ENCODE measurements at places on chromosomes 4 and X.

- DNase-seq = no peak
Observed at GRCh38 chrX:153782313-153782712, 1.5 kb downstream of the SRPK3 start.

GRCh38 chr4:74504212-74504611, 59.3 kb downstream of the AREG start:
- peak; percentile 36 for DNase-seq

- DNase-seq = peak; percentile 87
Observed at GRCh38 chr4:153486281-153487151, 20.4 kb downstream of the TMEM131L start.

DNA sequence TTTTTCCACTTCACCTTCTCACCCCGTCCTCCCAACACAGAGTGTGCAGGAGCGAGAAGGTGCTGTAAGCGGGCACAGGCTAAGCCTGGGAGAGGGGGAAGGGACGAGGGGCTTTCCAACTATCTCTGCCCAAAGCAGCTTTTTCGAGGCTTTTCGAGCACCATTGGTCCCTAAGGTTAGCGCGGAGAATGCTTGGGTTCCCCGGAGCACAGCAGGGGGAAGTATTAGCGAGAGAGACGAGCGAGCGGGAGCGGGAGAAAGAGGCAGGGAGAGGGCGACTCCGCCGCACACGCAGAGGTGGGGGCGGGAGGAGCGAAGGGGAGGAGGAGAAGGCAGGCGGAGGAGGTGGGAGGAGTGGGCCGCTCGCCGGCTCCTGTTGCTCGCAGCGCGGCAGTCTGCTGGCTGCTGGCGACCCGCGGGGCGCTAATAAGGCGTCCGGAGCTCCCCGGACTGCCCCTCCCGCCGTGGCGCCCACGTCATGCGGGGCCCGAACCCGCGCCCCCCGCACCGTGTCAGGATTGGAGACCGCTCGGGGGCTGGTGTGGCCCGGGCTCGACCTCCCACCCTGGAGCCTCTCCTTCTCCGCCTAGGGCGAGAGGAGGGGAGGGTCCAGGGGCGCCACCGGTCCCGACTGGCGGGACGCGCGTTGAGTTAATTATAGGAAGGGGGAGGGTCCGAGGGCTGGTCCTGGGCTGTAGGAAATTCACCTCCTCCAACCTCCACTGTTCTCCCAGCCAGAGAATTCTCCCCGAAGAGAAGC, at the start of gene ADAMTS3:
ADAMTS3 (minus strand) TSS at position 263 of the 760 bp plus-strand sequence. CDS start 459 bp downstream, outside the sequence.
- peak; percentile 86 for DNase-seq

GRCh38 chr4:112515198-112516065, 548 bp downstream of the NEUROG2 start:
- DNase-seq = peak; percentile 71

DNA sequence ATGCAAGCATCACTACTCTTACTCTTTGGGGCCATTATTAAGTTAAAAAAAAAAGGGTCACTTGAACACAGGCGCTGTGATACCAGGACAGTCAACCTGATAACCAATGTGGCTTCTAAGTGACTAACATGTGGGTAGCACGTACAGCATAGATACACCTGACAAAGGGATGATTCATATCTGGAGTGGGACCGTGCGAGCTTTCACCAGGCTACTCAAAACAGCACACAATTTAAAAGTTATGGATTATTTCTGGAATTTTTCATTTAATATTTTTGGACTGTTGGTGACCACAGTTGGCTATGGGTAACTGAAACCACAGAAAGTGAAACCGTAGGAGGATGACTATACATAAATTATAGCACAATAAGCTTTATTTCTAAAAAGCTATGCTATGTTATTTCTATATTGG, 113.8 kb upstream of the STIM2 start:
- no peak for DNase-seq

DNA sequence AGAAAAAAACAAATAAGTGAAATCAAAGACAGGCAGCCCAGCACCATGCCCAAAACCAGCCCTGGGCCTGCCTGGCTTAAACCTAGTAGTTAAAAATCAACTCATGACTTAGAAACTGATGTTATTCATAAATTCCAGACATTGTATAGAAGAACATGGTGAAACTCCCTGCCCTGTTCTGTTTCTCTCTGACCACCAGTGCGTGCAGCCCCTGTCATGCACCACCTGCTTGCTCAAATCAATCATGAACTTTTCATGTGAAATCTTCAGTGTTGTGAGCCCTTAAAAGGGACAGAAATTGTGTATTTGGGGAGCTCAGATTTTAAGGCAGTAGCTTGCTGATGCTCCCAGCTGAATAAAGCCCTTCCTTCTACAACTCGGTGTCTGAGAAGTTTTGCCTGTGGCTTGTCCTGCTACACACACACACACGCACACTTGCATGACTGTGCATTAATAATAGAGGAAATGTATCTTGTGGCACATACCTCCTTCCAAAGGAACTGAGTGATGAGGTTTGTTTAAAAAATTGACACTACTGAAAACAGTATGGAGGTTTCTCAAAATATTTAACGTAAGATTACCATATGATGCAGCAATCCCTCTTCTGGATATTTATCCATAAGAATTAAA, 39.2 kb upstream of the UGT2B7 start:
- DNase-seq = no peak

- DNase-seq = no peak
Observed at GRCh38 chr4:115763051-115763450, 649.6 kb upstream of the NDST4 start.

- DNase-seq = peak; percentile 93
Observed at GRCh38 chrX:2325076-2325784, 175.5 kb downstream of the DHRSX start.

- no peak for DNase-seq
Observed at GRCh38 chr4:53376900-53377299, 541 bp upstream of the FIP1L1 start.
